ENCODE measurements at places on chromosomes 3 and 15. TPM values are rescaled to one million over a fixed set of nuclear protein-coding genes. Genes with fewer than 3 reads are reported as not detected.

GRCh38 chr3:33799202-33799551 is 747 bp downstream of the PDCD6IP start:
- peaks cover 20% of the 10 kb centered on the region for H3K36me3 ChIP-seq
- no peaks in the 10 kb centered on the region for H3K27me3 ChIP-seq
- peak overlapping the region; percentile 98 for H3K27ac ChIP-seq
- peaks cover 28% of the 10 kb centered on the region for H3K4me1 ChIP-seq

The MUSTN1 gene
- total RNA-seq = not detected

The CLDN18 gene
- not detected for total RNA-seq

DNA sequence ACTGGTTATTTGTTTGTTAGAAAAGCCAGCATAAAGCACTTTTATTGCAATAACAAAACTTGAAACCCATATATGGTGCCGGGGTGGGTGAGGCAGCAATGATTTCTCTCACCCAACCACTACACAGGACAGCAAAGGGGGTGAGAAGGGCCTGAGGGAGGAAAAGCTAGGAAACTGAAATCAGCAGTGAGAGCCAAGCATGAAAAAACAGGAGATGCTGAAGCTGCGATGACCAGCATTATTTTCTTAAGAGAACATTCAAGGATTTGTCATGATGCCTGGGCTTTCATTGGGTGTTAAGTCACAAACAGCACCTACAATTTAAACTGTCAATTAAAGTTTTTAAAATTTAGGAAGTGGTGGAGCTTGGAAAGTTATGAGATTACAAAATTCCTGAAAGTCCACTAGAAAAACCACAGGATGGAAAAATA is 11.9 kb upstream of the TM4SF4 start:
- no peaks in the 10 kb centered on the region for H3K27me3 ChIP-seq
- peaks cover 36% of the 10 kb centered on the region for H3K4me1 ChIP-seq
- no peak overlapping the region for H3K27ac ChIP-seq
- H3K36me3 ChIP-seq = peaks cover 6% of the 10 kb centered on the region
- no peak for DNase-seq

The DLG1 gene
- 106 TPM for total RNA-seq

DNA sequence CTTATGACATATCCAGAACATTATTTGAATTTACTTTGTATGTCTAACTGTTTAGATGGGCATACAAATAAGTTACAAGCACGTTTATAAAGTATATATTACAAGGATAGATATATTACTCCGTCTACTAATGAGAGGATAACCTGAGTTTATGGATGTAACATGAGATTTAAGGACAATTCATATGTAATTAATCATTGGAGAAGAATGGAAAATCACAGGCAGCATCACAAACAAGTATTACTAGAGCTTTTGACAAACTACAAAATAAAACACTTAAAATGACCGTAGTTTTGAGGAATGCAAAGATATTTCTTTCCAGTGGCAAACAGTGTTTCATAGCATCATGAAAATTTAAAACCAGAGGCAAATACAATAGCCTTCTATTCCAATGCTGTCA is 113.8 kb downstream of the ROBO1 start:
- peaks cover 4% of the 10 kb centered on the region for H3K27me3 ChIP-seq
- H3K27ac ChIP-seq = no peak overlapping the region
- H3K4me1 ChIP-seq = no peaks in the 10 kb centered on the region
- no peak for DNase-seq
- H3K4me3 ChIP-seq = no peak overlapping the region

The EIF3J gene
- 75.7 TPM for total RNA-seq

GRCh38 chr15:48777645-48778330 is 33.1 kb downstream of the CEP152 start:
- no peak for DNase-seq
- H3K27me3 ChIP-seq = no peaks in the 10 kb centered on the region
- H3K27ac ChIP-seq = no peak overlapping the region
- H3K36me3 ChIP-seq = peaks cover 38% of the 10 kb centered on the region

DNA sequence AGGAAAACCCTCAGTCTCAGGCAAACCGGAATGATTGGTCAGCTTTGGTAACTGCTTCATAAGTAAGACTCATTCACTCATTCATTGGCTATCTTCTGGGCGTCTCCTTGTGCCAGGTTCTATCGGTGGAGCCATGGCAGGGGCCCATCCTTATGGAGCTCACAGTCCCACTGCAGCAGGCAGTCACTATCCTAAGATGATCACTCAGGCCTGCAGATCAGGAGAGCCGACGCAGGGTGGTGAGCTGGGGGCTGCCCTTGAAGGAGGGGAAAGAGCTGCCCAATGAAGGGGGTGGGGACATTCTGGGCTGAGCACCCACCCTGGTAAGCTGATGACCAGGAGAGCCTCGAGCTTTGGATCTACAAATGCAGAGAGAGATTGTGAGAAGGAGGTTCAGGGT is 20.5 kb upstream of the FGD5 start:
- DNase-seq = no peak
- peaks cover 70% of the 10 kb centered on the region for H3K27me3 ChIP-seq
- no peak overlapping the region for H3K4me3 ChIP-seq
- no peaks in the 10 kb centered on the region for H3K36me3 ChIP-seq

DNA sequence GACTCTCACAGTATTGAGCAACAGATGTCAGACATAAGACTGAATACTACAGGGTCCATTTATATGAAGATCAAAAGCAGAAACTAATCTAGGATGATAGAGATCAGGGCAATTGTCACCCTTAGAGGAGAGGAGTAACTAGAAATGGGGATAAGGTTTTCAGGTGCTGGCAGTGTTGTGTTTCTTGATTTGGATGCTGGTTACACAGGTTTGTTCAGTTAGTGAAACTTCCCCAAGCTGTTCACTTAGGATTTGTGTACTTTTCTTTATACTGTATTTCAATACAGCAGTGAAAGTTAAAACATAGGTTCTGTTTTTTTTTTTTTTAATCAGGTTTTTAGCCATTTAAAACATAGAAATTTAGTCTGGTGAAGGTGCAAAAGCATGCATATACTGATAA is 39.1 kb upstream of the CMTM7 start:
- no peaks in the 10 kb centered on the region for H3K36me3 ChIP-seq
- no peak overlapping the region for H3K27ac ChIP-seq
- no peak for DNase-seq
- peaks cover 31% of the 10 kb centered on the region for H3K4me1 ChIP-seq
- no peaks in the 10 kb centered on the region for H3K27me3 ChIP-seq

The ADGRG7 gene
- not detected for total RNA-seq

- no peaks in the 10 kb centered on the region for H3K36me3 ChIP-seq
- H3K27me3 ChIP-seq = no peaks in the 10 kb centered on the region
- no peak for DNase-seq
- peak overlapping the region; percentile 2 for H3K4me3 ChIP-seq
- H3K4me1 ChIP-seq = peaks cover 29% of the 10 kb centered on the region
- peak overlapping the region; percentile 13 for H3K27ac ChIP-seq
These were observed 461.4 kb downstream of the NSUN3 start for GRCh38 chr3:94524102-94524919.

DNA sequence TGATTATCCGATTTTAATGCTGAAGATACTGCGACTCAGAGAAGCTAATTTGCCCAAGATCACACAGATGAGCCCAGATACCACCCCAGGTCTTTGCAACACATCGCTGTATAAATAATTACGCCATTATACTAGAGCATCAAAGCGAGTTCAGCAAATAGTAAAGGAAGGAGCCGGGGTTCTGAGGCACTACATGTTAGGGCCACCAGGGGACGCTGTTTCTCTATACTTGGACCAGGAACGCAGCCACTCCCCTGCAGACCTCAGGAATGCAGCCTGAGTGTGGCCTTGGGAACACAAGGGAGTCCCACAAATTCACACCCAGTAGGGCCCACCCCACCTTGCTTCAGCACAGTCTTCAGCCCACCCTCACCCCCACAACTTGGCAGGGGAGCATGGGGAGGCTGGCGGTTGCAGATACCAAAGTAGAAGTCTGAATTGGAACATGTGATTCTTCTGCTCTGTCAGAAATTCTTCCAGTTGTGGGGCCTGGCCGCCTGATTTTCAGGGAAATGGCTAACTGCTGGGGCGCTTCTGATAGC is 57.8 kb upstream of the RYK start:
- peak overlapping the region; percentile 24 for H3K4me3 ChIP-seq
- H3K36me3 ChIP-seq = no peaks in the 10 kb centered on the region

- DNase-seq = no peak
- H3K36me3 ChIP-seq = peaks cover 20% of the 10 kb centered on the region
- H3K4me3 ChIP-seq = no peak overlapping the region
- no peaks in the 10 kb centered on the region for H3K27me3 ChIP-seq
- H3K4me1 ChIP-seq = peaks cover 42% of the 10 kb centered on the region
These were observed 25.8 kb downstream of the ARHGEF3 start for GRCh38 chr3:56775838-56776555.

- H3K27me3 ChIP-seq = peaks cover 8% of the 10 kb centered on the region
- no peak overlapping the region for H3K27ac ChIP-seq
- no peak for DNase-seq
- H3K36me3 ChIP-seq = no peaks in the 10 kb centered on the region
These were observed 367.7 kb upstream of the ARRDC4 start for GRCh38 chr15:97592778-97593177.

DNA sequence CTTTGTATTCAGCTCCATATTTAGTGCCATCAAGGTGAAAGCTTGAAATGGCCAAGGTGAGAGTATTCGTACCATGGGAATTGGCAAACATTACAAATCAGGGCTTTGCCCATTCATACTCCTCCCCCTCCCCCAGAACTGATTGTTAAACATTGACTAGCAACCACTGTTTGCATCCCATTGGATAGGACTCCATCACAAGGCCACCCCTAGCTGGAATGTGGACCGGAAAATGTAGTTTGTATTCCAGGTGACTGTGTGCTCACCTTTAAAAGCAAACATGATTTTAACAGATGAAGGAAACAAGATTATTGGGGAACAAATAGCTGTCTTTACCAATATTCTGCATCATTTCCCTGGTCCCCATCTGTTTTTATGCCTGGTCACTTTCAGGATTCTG is 14.1 kb downstream of the ST3GAL6 start:
- H3K4me1 ChIP-seq = peaks cover 5% of the 10 kb centered on the region
- no peaks in the 10 kb centered on the region for H3K27me3 ChIP-seq
- no peak for DNase-seq

The KCNMB3 gene
- 4.1 TPM for total RNA-seq

The RTP3 gene
- not detected for total RNA-seq

The TCAIM gene
- 22.8 TPM for total RNA-seq

The CDHR4 gene
- not detected for total RNA-seq

The OR4F6 gene
- total RNA-seq = not detected

DNA sequence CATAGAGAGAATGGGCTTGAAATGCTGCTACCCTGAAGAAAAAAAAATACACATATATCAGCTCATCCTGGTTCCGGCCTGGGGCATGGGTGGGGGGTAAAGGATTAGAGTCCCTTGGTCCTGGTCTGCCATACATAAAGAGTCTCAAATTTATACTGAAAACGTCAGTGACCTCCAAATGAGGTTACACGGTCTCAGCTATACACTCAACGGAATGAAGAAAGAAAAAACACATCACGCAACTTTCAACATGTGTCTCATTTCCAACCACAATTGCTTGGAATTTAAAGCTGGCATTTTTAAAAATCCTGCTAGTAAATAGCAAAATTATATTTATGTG is 612.8 kb downstream of the MCTP2 start:
- no peaks in the 10 kb centered on the region for H3K27me3 ChIP-seq
- H3K4me1 ChIP-seq = peaks cover 29% of the 10 kb centered on the region

The C3orf20 gene
- total RNA-seq = 0.09 TPM

The ANKRD63 gene
- 0.31 TPM for total RNA-seq

DNA sequence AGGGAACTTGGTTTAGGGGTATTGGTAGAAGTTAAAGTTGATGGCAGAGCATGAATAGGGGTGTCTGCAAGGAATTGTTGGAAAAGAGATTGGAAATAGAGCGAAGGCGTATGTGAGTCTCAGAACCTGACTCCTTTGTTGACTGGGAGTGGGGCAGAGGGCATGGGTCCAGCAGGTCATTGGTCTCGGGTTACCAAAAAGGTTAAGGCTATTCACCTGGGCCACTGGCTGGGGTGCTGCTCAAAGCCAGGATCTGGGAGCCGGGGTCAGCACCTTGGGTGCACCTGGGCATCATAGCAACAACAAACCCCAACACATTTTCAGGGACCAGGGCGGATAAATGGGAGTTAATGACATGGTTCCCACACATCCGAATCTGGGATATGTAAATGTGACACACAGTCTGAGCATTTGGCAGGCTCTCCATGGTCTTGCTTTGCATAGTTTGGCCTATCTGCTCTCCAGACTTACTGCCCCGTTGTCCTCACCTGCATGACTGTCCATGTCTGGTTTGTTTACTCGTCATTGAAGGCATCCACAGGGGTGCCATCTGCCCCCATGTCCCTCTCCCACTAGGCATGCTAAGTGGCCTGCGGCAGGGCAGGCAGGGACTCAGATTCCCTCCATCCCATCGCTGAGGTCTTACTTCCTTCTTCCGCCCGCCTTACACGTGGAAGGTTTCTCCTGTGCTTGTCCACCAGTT is 10.1 kb downstream of the KLF13 start:
- peaks cover 12% of the 10 kb centered on the region for H3K4me1 ChIP-seq
- H3K27me3 ChIP-seq = no peaks in the 10 kb centered on the region
- no peaks in the 10 kb centered on the region for H3K36me3 ChIP-seq
- DNase-seq = no peak
- H3K4me3 ChIP-seq = no peak overlapping the region

The IQCF5 gene
- total RNA-seq = not detected

- H3K36me3 ChIP-seq = no peaks in the 10 kb centered on the region
- no peaks in the 10 kb centered on the region for H3K27me3 ChIP-seq
- DNase-seq = no peak
- H3K27ac ChIP-seq = no peak overlapping the region
These were observed 9.3 kb downstream of the BDH1 start for GRCh38 chr3:197546307-197547085.

DNA sequence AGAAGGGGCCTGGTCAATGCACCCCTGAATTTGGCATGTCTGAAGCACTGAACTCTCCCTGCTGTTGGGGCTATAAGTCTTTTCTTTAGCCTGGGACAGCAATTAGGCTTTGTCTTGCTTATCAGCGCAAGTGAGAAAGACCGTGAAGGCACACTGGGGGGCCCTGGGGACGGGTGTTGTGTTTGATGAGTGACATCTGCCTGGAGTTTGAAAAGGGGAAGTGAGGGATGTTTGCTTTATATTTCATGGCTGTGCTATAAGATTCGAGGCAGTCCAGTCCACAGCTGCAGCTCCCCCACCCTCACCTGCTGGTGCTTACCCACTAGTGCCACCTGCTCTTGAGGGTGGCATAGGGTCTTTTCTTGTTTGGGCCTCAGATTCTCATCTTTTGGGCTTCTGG is 44.8 kb downstream of the CEMIP start:
- H3K4me1 ChIP-seq = peaks cover 3% of the 10 kb centered on the region
- DNase-seq = no peak
- H3K4me3 ChIP-seq = no peak overlapping the region
- H3K27ac ChIP-seq = no peak overlapping the region
- H3K36me3 ChIP-seq = no peaks in the 10 kb centered on the region

The GOLGA8R gene
- 8.0 TPM for total RNA-seq

All from mesothelial cell of epicardium (in vitro differentiated cells).